Right lobe of liver (tissue), 6 donors: ENCODE measurements at places on chromosomes 7 and 10. TPM values are rescaled to one million over a fixed set of nuclear protein-coding genes. Genes with fewer than 3 reads are reported as not detected.

Gene RPEL1
- total RNA-seq, result not detected

Gene AKR1C1
- 397 TPM for total RNA-seq

Gene LIPF
- not detected for total RNA-seq

Gene CDC14C
- total RNA-seq, result not detected

Gene GIMAP1
- 0.73 TPM for total RNA-seq

Gene STRIP2
- total RNA-seq, result 0.86 TPM

Gene ZWINT
- 1.5 TPM for total RNA-seq

Gene LBX1
- total RNA-seq, result not detected

Gene TFEC
- 5.4 TPM for total RNA-seq

Gene EGFR
- 93.1 TPM for total RNA-seq

Gene TLX1
- total RNA-seq, result 0.12 TPM

Gene XRCC2
- total RNA-seq, result not detected

Gene TRIM50
- total RNA-seq, result not detected

DNA sequence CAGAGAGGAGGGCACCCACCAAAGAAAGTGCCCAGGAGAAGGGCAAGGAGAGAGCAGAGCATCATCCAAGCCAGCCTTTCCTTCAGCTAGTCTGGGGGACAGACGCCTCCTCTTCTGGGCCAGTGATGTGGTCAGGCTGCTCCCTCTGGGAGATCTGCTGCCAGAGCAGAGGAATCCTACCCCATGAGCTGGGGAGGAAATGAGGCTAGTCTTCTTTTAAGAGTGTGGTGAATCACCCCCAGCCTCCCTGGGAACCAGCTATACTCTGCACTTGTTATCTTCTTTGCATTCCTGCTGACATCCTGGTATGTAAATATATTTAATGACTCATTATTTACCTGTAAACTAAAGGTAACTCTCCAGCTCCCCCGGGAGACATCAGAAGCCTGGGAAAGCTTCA, 41.6 kb upstream of the EPHB6 start:
- no peak for DNase-seq

GRCh38 chr7:36015733-36016132, 137.3 kb upstream of the EEPD1 start:
- DNase-seq, result no peak

DNA sequence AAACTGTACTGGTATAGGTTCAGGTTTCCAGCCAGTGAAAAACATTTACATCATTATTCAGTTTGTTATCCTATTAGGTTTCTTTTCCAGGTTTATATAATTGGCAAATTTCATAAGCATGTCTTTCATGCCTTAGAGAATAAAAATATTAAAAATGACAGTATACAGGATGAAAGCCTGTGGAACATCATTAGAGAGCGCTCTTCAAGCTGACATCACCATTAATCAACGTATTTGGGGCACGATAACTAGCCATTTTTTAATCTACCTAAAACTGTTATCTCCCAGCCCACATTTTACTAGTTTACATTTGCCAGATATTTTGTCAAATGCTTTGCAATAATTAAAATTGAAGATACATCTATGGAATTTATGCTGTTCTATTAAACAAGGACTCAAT, 714.1 kb downstream of the CNTNAP2 start:
- no peak for DNase-seq

DNA sequence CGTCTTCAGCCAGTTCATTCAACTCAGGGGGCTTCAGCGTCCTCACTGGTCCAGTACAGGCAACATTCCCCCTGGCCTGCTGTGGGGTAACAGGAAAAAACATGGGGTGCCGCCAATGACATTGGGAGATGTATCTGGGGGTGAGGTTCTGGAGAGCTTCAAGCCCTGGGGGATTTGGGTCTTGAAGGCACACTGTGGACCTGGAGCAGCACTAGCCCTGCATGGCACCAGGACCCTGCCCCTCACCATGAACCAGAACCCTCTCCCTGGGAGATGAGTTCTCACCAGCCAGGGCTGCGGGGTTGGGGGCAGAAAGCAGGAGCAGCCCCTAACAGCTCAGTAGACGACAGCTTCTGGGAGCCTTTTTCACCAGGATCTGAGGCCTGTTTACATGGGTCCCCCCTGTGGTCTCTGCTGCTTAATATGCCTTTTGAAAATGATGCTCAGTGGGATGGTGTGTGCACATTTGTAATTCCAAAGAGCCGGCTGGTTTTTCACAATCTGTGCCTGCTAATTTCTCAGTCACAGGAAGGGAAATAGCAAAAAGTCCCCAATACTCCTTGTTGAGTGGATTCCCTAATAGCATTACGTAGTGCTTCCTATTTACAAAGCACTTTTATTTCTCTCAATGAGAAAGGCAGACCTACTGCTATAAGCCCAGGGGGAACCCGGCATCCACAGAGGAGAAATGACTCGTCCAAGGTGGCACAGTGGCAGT, 509.5 kb downstream of the RPS24 start:
- no peak for DNase-seq

GRCh38 chr7:100687261-100687660, 6.8 kb downstream of the GIGYF1 start:
- DNase-seq, result no peak

GRCh38 chr10:95628786-95629185, 27.7 kb downstream of the ALDH18A1 start:
- DNase-seq, result no peak

DNA sequence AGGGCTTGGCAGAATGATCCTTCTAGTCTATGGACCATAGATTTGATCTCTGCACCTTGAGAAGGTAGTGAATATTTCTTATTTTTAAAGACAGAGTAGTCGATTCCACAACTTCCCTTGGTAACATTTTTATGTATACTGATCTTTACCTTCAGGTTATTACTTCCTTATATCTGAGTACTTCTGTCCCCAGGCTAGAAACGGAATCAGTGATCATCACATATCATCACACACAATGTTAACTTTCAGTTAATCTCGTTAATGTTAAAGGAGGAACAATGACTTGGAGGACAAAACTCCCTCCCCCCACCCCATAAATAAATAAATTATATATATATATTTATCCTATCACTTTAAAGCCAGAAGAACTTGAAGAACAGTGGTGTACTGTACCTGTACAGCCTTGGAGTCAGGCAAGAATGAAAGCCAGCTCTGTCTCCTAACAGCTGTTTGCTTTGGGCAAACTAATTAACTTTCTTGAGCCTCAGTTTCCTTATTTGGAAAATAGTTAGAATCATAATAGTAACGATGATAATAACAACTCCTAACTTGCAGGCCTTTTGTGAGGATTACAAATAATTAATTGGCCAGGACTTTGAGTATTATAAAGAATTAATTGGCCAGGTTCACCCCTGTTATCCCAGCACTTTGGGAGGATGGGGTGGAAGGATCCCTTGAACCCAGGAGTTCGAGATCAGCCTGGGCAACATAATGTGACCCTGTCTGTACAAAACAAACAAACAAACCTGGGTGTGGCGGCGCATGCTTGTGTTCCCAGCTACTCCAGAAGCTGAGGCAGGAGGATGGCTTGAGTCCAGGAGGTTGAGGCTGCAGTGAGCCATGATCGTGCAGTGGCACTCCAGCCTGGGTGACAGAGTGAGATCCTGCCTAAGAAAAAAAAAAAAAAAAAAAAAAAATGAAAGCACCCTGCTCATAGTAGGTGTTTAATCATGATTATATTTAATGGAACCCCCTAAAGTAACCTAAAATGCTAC, 63.5 kb downstream of the SAMD9 start:
- DNase-seq, result no peak

- peak; percentile 30 for DNase-seq
These were observed 36.7 kb upstream of the GRID1 start for GRCh38 chr10:86403183-86403797.

DNA sequence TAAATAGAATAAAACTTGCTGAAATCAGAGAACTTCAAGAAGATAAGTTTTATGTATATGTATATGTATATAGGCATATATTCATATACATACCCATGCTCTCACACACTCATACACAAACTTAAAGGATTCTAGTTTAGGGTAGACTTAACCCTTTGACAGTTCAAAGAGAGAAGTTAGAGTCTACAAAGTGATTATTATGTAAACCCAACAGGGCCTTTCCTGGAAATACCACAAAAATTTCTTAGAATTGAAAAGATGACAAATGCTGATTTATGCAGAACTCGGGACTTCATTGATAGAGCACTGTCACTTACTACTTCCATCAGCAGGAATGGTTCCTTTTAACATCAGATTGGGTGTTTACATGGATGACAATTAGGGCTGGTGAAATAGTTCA, 763.5 kb downstream of the AUTS2 start:
- no peak for DNase-seq

GRCh38 chr7:153432063-153432462, 620.1 kb upstream of the DPP6 start:
- no peak for DNase-seq

- no peak for DNase-seq
These were observed 164.1 kb upstream of the NPY start for GRCh38 chr7:24119852-24120251.

- no peak for DNase-seq
These were observed 54.0 kb downstream of the IFIT5 start for GRCh38 chr10:89468191-89468965.

GRCh38 chr7:133699386-133699785, 427.8 kb upstream of the LRGUK start:
- DNase-seq, result no peak

DNA sequence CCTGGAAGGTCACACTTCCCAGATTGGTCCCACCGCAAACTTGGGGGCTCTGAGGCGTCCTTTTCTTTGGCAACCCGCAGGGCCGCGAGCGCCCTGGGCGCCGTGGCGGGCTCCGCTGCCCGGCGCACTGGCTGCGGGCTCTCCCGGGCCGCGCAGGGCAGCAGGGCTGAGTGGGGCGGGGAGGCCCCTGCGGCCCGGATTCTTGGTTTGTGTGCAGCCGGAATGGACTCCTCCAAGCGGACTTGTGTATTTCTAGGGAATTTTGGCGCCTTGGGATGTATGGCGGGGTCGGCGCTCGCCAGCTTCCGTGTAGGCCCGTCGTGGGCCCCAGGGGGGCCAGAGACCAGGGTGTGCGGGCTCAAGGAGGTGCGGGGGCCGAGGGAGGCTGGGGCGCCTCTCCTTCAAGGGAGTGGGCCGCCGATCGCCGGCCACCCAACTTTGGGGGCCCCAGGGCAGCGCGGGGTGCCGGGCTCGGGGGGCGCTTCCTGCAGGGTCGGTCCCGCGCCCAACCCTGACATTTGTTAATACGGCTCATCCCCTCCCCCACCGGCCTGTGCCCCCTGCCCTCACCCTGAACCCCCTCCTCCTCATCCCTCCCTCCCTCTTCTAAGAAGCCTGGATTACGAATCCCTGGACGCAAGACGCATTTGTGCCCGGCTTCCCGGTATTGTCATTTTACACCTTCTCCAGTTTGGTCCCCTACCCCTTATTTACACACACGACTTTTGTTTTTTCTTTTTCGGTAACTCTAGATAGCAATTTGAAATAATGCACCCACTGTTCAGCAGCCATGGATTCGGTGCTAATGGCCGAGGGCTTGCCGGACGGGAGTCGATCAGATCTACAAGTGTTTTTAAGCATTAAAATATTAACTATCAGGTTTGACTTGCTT, 2.5 kb downstream of the TCF7L2 start:
- DNase-seq, result no peak

DNA sequence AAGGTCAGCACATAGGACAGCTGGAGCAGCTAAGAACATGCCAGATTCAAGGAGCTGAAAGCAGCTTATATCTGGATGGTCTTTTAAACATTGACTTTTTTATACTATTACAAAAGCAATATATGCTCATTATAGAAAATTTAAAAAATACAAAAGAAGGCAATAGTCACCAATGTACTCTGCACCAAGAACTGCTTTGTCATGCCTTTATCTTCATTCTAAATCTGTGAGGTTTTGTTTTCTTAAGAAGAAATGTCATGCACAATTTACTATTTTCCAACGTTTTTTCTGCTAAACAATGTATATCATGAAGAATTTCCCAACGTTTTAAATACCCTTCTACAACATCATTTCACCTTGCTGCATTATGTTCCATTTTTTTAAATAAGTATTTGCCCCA, 2.8 kb downstream of the LIPM start:
- DNase-seq, result no peak

DNA sequence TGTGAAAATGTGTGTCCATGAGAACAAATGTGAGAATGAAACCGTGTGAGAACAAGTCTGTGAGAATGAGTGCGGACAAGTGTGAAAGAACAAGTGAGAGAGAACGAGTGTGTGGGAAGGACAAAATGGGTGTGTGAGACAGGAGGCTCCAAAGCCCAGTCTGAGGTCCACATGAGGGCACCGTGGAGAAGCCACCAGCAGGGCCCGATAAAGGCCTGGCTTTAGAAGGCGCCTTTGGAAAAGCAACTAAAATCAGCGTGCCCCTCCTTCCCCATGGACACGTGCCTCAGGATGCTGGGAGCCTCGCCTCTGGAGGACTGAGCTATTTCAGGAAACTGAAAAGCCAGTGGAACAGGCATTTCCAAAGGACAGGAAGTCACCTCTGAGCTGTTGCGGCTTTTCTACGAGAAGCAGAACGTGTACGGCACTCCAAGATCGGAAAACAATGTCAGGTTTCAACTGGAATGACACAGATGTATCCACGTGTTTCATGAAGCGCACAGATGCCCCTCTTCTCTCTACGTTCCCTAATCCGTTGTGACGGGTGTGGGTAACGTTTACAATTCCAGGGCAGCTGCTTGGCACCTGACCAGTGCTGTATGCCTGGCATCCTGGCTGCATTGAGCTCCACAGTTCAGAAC, 46.4 kb downstream of the ESYT2 start:
- DNase-seq, result no peak

GRCh38 chr10:46017733-46018132, 12.7 kb downstream of the NCOA4 start:
- DNase-seq, result no peak

GRCh38 chr7:5203183-5203537, 13.1 kb downstream of the WIPI2 start:
- DNase-seq, result no peak

DNA sequence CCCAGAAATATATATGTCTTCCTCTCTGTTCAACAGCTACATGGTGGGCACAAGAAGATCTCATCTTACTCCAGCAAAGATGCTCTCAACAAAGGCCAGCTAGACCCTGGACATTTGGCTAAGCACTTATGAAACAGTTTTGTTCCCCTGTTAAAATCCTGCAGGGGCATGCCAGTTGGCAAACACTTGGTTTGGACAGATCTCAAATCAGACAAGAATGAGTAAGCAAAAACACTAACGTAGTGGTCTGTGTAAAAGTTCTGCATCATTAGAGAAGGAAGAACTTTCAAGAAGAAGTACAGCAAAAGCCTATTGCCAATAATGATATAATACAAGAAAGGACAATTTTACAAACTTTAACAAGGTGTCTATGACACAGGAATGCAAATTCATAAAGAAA, 125.6 kb downstream of the CALN1 start:
- DNase-seq, result no peak

GRCh38 chr10:103612462-103613365, 119.2 kb downstream of the NEURL1 start:
- DNase-seq, result no peak

- peak; percentile 42 for DNase-seq
These were observed 75.8 kb upstream of the CHST15 start for GRCh38 chr10:124168991-124169802.

GRCh38 chr7:147183276-147183675, 1066.7 kb downstream of the CNTNAP2 start:
- DNase-seq, result no peak

- DNase-seq, result no peak
These were observed 4.2 kb upstream of the ACSL5 start for GRCh38 chr10:112369495-112370423.
